Frontal cortex (tissue), 4 donors: ENCODE measurements at places on chromosomes 2 and 18.

DNA sequence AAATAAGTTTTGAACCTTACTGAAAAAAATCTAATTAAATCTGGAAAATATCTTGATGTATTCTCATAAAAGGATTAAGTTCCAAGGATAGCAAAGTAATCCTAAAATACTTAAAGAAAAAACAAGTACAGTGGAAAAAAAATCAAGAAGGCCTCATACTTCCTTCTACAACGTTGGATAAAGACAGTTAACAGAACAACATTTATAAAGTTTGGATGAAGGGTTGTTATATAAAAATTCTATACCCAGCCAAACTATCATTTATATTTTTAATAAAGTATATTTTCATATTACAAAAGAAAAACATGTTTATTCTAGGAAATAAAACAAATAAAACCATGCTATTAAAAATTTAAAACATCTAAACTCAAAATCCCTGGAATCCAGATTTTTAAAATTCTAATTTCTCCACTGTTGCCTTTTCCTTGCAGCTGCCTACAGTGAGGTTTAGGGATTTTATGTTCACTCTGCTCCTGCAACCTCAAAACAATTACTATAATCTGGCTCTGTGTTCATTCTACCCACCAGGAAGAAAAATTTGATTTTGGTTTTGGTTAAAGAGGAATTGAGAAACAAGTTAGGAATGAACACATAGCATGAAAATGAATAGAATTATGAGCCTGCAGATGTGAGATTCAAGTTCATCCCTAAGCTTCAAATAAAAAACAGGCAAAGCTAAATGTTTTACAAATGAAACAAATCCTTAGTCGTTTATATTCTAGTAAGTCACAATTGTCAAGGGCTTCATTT is 142.8 kb downstream of the LPIN1 start:
- no peak for DNase-seq

DNA sequence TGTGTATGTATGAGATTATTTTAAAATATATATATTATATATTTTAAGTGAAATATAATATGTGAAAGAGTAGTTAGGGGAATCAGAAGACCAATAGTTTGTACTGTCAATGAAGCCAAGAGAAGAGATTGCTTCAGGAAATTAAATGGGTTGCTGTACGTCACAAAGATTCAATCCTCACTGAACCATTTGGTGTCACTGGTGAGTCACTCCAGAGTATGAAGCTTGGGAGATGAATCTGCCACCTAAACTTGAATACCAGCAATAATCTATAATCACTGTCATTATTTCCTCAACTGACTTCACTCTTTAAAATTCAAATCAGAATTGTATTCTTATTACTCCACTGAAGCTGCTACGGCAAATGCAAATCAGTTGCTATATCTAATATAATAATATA is 41.9 kb upstream of the SCN9A start:
- DNase-seq: no peak

DNA sequence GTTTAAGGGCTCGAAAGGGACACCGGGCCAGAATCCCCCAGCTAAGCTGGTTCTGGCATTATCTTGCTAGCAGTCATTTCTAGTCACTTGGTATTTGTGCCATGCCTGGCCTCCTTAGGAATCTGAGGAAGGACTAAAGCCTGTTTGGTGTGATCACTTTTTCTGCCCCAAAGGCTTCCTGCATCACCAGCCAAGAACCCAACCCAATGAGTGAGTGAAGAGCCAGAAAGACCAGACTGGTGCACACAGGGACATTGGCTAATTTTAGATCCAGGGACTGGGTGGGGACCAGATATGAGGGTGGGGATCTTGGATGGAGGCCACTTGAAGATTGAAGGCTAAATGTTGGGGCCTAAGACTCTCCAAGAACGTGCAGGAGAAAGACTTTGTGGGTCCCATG is 411.9 kb upstream of the TNP1 start:
- DNase-seq: no peak

DNA sequence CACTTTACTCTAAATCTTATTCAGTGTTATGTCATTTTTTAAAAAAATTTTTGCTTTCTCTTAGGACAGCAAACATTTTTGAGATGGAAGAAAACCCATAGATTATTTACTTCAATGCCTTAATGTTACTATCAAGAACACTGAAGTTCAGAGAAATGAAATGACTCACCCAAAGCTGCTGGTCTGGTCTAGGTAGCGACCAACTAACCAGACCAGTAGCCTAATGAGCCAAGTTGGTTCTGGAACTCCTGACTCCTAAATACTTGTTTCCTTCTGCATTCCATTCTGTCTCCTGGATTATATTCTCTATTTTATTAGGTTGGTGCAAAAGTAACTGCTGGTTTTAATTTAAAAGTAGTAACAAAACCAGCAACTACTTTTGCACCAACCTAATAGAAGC is 35.4 kb downstream of the SLC8A1 start:
- DNase-seq: no peak

DNA sequence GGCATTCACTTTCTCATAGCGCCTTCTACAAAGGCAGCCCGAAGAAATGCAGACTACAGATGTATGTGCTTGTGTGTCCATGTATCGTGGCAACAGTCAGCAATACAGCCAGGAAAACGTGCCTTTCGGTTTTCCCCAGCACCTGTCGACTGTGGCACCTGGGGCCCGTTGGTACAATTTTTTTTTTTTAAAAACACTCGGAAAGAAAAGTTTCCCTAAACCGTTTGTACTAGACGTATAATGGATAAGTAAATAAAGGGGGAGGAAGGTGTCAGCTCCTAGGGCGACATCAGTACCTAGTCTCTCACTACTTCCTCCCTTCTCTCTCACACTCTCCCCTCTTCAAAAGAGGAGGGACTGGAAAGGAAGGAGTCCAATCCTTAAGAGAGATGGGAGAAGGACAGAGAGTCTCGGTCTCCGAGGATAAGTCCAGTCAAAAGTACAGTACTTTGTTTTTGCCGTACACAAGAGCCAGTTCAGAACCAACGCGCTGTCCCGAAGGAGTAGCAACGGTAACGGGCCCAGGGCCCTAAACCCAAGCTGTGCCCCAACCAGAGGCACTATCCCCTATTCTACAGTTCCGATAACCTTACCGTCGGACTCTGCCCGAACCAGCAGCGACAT is 759 bp downstream of the PPP4R3B start:
- DNase-seq: peak; percentile 22

- DNase-seq: no peak
Measured at GRCh38 chr2:172947461-172948153, 128.0 kb upstream of the MAP3K20 start.

DNA sequence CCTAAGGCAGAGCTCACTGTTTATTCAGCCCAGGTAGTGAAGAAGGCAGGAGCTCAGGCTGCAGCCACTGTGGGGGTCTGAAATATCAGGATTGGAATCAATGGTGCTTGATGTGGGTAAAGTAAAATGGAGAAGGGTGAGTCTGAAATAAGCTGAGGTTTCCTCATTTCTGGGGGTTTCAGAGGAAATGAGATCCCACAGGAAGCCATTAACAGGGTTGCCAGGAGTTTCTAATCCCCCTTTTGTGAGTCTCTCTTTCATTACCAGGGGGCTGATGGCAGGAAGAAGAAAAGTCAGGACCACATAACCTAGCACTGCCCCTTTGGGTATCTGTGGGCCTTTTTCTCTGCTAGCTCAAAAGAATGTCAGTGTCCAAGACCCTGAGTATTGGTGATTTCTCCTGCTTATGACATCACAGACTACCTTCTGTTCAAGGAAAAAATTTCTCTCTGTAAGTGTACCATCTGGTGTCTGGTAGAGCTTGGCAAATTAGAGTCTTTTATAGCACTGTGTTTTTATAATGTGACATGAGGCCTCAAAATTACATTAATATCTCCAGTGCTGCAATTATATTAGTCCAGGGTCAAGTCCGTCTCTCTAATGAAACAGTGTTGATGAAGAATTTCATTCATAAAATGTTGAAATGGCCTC is 56.0 kb downstream of the LBH start:
- no peak for DNase-seq

GRCh38 chr2:31270822-31271231 is 36.9 kb downstream of the EHD3 start:
- no peak for DNase-seq

GRCh38 chr2:218863021-218863520 is 3.5 kb downstream of the WNT6 start:
- no peak for DNase-seq

GRCh38 chr2:193966590-193966989 is 1690.4 kb upstream of the SLC39A10 start:
- DNase-seq: no peak

- no peak for DNase-seq
Measured at GRCh38 chr18:58562146-58562998, 66.5 kb downstream of the ALPK2 start.

- DNase-seq: no peak
Measured at GRCh38 chr2:158723921-158724802, 71.0 kb upstream of the DAPL1 start.

DNA sequence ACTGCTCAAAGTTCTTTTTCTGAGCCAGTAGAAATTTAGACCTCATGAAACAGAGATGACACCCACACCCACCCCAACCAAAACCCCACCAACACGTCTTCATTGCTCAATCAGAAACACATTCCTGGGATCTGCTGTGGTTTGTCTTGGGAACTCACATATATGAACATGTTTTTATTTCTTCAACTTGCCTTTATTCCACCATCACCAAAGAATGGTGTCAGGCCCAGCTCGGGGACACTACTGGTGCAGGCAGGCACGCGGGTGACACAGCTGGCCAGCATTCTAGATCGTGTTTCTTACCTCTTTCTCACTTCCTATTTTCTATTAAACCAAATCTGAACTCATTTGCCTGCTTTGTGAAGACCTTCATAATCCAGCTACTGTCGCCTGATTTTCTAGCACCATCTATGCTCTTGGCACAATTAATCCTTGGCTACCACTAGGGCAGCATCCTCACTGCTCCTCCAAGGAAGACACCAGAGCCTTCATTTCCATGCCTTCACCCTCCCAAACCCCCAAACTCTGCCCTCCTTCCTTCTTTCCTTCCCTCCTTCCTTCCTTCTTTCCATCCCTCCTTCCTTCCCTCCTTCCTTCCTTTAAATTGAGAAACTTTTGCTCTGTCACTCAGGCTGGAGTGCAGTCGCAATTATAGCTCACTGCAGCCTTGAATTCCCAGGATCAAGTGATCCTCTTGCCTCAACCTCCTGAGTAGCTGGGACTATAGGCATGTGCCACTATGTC is 157.1 kb downstream of the BCL2 start:
- no peak for DNase-seq

GRCh38 chr18:45102863-45103262 is 422.2 kb downstream of the SETBP1 start:
- DNase-seq: no peak

DNA sequence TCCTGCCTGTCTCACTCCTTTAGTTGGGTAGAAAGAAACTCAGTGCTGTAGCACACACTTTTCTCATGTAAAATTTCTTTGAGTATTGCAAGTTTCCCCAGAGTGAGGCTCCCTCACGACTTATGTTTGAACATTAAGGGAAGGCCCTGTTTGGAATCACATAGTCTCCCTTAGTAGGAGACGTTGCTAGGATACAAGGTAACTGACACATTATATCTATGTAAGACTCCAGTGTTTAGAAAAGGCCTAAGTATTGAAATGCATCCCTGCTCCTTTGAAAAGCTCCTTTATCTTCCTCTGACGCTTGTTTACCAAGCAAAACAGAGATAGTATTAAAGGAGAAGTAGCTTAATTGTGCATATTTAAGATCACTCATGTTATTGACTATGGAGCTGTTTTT is 248.2 kb downstream of the PHLPP1 start:
- DNase-seq: no peak

- DNase-seq: no peak
Measured at GRCh38 chr2:233828546-233829192, 25.7 kb downstream of the HJURP start.

GRCh38 chr18:59952283-59953007 is 52.6 kb downstream of the PMAIP1 start:
- DNase-seq: no peak

- no peak for DNase-seq
Measured at GRCh38 chr2:97354576-97354975, 235.1 kb downstream of the ANKRD36B start.

- no peak for DNase-seq
Measured at GRCh38 chr2:101704816-101705578, 7.5 kb downstream of the MAP4K4 start.

DNA sequence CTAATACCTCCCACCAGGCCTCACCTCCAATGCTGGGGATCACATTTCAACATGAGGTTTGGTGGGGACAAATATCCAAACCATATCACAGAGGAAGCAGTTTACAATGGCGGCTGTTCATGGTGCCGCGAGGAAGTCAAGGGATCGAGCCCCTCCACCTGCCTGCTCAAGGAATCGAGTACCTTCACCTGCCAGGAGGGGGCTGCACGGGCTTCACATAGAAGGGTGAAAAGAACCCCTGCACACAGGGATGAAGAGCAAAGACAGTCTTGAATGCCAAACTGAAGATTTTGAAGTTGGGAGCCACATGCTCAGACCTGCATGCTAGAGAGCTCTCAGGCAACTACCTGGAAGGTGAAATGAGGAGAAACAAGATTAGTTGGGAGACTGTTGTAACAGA is 110.3 kb downstream of the KCNF1 start:
- DNase-seq: no peak

DNA sequence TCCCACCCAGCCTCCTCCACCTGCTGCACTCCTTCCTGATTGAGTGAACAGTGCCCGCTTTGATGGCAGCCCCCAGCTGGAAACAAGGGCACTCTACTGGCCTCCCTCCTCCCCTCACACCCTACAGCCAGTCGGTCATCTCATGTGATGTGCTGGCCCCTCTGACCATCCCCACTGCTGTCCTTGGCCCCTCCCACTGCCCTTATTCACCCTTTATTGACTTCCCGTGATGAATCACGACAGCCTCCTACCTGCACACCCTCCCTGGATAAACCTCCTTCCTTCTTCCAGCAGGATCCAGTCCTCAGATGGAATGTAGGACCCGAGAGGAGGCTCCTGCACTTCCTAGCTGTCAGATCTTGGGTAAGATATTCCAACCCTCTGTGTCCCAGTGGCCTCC is 186.5 kb upstream of the SH3BP4 start:
- no peak for DNase-seq

- no peak for DNase-seq
Measured at GRCh38 chr18:45108754-45109153, 428.1 kb downstream of the SETBP1 start.

DNA sequence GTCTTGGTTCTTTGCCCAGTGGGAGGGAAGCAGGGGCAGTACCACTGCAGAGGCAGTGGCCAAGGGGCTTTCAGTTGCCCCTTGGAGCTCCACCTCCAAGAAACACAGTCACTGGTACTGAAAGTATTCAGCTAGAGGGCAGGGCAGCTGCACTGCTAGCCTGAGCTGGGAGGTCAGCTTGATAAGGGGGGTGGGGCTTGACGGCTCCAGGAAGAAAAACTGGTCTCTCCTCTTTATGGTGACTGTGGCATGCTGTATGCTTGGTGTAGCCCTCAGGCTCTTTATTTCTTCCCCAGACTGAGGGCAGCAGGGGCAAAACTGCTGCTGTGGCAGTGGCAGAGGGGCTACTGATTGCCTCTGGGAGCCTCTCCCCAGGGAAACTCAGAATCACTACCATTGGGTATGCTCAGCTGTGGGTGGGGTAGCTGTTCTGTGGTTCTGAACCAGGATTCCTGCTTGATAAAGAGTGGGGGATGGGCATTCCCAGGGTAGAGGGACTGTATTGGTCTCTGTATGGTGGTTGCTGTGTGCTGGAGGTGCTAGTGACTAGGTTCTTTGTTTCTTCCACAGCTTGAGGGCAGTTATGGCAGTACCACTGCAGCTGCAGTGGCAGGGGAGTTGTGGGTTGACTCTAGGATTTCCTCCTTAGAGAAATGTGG is 134.6 kb upstream of the SCN7A start:
- no peak for DNase-seq

GRCh38 chr2:193371200-193371599 is 1176.5 kb upstream of the TMEFF2 start:
- no peak for DNase-seq
